ENCODE measurements at places on chromosomes 5 and 9.

GRCh38 chr9:75914002-75914401 is 23.5 kb downstream of the PCSK5 start:
- no peaks in the 10 kb centered on the region for H3K27me3 ChIP-seq
- no peaks in the 10 kb centered on the region for H3K4me1 ChIP-seq
- no peak overlapping the region for H3K27ac ChIP-seq
- no peak overlapping the region for H3K4me3 ChIP-seq
- no peaks in the 10 kb centered on the region for H3K36me3 ChIP-seq

- peak; percentile 31 for DNase-seq
- H3K27ac ChIP-seq: no peak overlapping the region
- H3K36me3 ChIP-seq: no peaks in the 10 kb centered on the region
- no peaks in the 10 kb centered on the region for H3K27me3 ChIP-seq
These were observed 41.4 kb upstream of the FAT2 start for GRCh38 chr5:151632524-151632923.

DNA sequence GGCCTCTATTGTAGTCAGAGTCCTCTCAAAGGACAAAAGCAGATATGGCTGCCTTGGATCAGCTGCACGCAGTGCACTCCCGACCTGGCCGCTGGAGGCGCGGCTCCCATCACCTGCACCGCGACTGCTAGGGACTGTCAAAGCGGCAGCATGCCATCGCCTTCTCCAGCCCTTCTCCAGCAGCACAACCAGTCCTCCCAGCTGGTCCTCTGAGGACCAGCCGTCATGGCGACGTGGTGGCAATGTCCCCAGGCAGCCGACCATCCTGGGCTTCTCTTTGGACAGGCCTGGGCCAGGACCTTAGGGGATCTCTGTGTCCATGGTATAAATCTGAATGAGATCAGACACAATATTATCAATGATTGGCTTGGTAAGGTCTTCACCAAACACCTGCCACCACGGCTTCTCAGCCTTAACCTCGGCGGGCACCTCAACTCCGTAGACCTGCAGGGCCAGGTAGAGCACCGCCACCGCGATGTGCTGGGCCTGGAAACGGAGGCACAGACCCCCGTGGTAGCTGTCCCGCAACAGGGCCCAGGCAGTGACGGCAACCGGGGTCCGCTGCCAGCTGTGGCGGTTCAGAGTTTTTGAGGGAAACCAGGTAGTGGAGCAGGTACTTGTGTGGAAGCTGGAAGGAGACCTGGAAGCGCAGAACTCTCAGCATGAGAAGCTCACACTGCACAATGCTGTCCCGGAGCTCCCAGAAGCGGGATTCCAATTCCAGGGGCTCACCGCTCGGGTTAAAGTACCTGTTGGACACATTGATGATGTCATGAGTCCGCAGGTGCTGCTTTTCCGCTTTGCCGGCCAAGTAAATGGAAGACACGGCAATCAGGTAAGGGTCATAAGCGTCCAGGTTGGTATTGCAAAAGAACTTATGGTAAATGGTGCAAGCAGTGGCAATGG is 8.5 kb downstream of the DUSP1 start:
- H3K36me3 ChIP-seq: peaks cover 1% of the 10 kb centered on the region
- H3K27ac ChIP-seq: no peak overlapping the region
- no peaks in the 10 kb centered on the region for H3K27me3 ChIP-seq

DNA sequence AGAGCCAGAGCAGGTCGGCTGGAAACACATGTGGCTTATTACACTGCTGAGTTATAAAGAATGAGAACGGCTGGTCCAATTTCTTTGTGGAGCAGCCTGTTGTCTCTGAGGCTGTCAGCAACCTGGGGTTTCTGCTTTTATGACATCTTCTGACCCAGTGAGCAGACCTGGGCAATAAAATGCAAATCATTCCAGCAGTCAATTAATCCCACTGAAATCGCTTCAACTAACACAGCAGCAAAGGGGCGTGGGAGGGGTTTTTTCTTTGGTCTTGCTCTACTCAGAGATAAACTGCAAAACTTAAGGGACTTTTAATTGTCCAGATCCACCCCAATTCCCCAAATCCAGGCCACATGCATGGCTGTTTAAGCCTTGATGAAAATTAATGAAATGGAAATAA is 215.7 kb downstream of the SLIT3 start:
- H3K27me3 ChIP-seq: no peaks in the 10 kb centered on the region
- H3K4me1 ChIP-seq: no peaks in the 10 kb centered on the region
- H3K27ac ChIP-seq: no peak overlapping the region
- H3K4me3 ChIP-seq: no peak overlapping the region
- H3K36me3 ChIP-seq: no peaks in the 10 kb centered on the region
- DNase-seq: no peak

- H3K27me3 ChIP-seq: no peaks in the 10 kb centered on the region
- H3K4me3 ChIP-seq: no peak overlapping the region
- no peak for DNase-seq
- H3K27ac ChIP-seq: no peak overlapping the region
- H3K36me3 ChIP-seq: no peaks in the 10 kb centered on the region
These were observed 252.2 kb upstream of the PANK3 start for GRCh38 chr5:168831383-168831782.

- no peak overlapping the region for H3K27ac ChIP-seq
- H3K36me3 ChIP-seq: no peaks in the 10 kb centered on the region
- no peak overlapping the region for H3K4me3 ChIP-seq
- peak; percentile 22 for DNase-seq
- H3K4me1 ChIP-seq: peaks cover 11% of the 10 kb centered on the region
- H3K27me3 ChIP-seq: no peaks in the 10 kb centered on the region
These were observed 159.0 kb downstream of the TLE1 start for GRCh38 chr9:81530310-81530810.

Measured in adrenal gland (tissue), 19 donors.